ENCODE measurements at places on chromosomes 5 and 9. TPM values are rescaled to one million over a fixed set of nuclear protein-coding genes. Genes with fewer than 3 reads are reported as not detected.

- no peak for DNase-seq
Observed at GRCh38 chr5:91408710-91409109, 25.6 kb upstream of the ARRDC3 start.

- no peak for DNase-seq
Observed at GRCh38 chr9:35923927-35924763, 14.9 kb downstream of the SPAAR start.

- DNase-seq: no peak
Observed at GRCh38 chr5:14405267-14405666, 176.3 kb upstream of the OTULINL start.

ENG gene
- total RNA-seq: 17.5 TPM

- DNase-seq: no peak
Observed at GRCh38 chr5:54108136-54108535, 202.2 kb downstream of the ARL15 start.

SPOCK1 gene
- total RNA-seq: under 0.01 TPM

IPO11 gene
- 27.5 TPM for total RNA-seq

DNA sequence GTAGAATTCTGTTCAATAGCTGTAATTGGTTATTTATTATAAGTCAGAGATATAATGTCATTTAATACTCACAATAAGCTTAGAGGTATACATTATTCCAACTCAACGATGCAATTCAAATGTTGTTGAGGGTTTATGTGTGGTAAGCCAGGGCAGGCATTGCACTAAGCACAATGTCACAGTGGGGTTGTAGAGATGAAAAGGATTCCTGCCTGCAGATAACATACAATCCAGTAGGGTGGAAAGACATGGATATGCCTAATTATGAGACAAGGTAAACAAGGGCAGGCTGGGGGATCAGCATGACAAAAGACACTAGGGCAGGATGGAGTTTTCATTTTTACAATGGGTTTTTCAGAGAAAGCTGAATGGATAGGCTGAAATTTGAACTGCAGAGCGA, 98.7 kb upstream of the PALM2AKAP2 start:
- DNase-seq: no peak

GRCh38 chr5:82861701-82862100, 215.5 kb downstream of the TMEM167A start:
- no peak for DNase-seq

SMIM15 gene
- 22.6 TPM for total RNA-seq

DNA sequence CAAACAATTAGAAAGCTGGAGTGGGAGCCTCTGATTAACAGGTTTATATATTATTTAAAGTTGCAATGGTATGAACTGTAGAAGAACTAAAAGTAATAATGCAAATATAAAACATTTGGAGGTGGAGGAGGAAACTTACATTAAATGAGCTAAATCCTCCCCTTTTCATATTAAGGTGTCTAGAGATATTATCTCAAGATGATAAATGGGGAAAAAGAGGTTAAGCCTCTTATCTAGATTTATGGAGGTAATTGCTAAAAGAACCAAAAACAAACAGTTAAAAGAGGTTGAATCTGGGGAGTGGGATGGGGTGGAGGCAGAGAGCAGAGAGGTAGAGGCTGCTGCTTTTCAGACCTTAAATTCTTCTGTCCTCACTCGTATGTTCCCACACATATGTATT, 147.8 kb upstream of the SLC24A2 start:
- DNase-seq: no peak

- DNase-seq: no peak
Observed at GRCh38 chr5:34452170-34452828, 203.8 kb upstream of the RAI14 start.

GRCh38 chr9:18580151-18580550, 106.2 kb downstream of the ADAMTSL1 start:
- no peak for DNase-seq

ACSL6 gene
- total RNA-seq: 0.27 TPM

SPATA31C1 gene
- total RNA-seq: under 0.01 TPM

DNA sequence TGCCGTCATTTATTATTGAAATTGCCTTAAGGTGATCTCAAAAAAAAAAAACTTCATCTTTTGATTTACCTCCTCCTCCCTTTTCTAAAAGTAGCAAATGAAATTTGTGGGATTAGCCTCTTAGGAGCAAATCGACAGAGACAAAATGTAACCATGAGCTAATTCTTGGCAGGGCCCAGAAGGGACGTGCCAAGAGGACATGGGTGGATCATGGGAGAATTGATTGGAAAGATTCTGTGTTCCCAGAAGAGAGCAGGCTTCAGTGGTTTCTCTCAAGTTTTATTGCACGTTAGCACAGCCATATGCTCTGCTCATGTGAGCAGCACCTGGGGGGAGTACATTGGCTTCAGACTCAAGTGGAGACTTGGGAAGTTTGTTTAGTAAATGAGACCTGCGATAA, 394.6 kb downstream of the ELAVL2 start:
- no peak for DNase-seq

DNA sequence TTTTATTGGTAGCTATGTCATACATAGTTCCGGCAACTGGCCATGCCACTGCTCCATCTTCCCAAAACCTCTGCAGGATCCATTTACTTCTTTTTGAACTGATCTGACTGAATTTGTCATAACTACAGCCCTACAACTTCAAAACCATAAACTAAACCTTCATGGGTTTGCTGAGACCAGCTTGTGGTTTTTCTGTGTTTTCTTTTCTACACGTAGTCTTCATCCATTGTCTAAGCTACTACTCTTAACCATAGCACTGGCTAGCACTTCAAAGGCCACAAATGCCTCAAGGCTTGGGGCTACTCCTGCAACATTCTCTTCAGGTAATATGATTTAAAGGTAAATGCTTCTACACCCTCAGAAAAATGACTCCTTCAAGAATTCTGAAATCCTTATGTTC, 9.0 kb upstream of the KIF2A start:
- DNase-seq: no peak

SYNPO gene
- under 0.01 TPM for total RNA-seq

GRCh38 chr5:110341836-110342235, 384.6 kb downstream of the TMEM232 start:
- DNase-seq: no peak

FBP1 gene
- total RNA-seq: 0.54 TPM

- DNase-seq: no peak
Observed at GRCh38 chr9:87888501-87888900, 5.8 kb downstream of the SPATA31E1 start.

DNA sequence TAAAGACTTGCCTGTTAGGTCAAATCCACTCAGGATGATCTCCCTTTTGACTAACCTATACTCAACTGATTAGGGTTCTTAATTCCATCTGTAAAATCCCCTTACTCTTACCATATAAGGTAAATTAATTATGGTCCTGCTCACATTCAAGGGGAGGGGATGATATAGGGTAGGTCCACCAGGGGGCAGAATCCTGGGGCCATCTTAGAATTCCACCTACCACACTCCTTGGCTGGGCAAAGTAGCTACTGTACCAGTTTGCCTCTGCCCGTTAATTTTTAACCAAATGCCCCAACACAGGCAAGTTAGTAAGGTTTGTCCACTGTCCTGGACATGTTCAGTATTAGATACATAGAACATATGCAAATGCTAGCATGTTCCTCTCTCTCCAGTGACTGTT, 262.4 kb downstream of the SEMA5A start:
- DNase-seq: no peak

GRCh38 chr9:87441251-87441650, 56.4 kb upstream of the DAPK1 start:
- no peak for DNase-seq

IL9 gene
- not detected for total RNA-seq

DNA sequence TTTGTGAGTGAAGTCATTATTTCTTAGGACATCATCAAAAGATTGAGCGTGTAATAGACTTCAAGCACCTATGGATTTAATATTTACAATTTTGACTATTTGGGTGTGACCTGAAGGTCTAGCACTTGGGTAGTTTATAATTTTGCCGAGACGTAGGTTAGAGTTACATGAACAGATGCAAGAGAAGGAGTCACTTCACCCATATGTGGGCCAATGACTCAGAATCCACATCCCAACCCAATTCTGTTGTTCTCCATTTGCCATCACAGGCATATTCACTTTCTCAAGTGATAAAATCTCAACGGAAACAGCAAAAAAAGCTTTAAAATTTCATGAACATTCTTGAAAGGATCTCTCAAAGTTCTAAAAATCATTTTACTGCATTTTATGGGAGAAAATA, 12.1 kb upstream of the ERAP1 start:
- DNase-seq: no peak

Measured in hematopoietic multipotent progenitor cell (in vitro differentiated cells).